ENCODE measurements at places on chromosomes 5 and 9.

DNA sequence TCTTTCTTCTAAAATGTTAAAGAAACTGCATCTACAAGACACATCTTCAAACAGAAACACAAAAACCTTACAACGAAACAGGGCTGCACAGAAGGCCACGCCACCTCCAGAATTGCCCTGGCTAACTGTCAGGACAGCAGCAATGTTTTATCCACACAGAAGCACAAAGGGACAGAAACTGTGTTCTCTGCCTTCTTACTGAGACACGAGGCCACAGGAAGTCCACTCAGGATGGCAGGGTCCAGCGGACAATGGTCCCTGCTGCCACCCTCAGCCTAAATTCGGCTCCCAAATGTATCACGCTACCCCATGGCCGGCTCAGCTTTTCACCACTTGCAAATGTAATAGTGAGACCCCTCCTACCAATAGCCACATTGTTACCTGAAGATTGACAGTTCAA lies 159.8 kb upstream of the PHYKPL start:
- DNase-seq, result no peak

GRCh38 chr9:95852059-95853032 lies 23.1 kb upstream of the ERCC6L2 start:
- DNase-seq, result no peak

GRCh38 chr9:123387686-123388085 lies 31.7 kb downstream of the CRB2 start:
- no peak for DNase-seq

DNA sequence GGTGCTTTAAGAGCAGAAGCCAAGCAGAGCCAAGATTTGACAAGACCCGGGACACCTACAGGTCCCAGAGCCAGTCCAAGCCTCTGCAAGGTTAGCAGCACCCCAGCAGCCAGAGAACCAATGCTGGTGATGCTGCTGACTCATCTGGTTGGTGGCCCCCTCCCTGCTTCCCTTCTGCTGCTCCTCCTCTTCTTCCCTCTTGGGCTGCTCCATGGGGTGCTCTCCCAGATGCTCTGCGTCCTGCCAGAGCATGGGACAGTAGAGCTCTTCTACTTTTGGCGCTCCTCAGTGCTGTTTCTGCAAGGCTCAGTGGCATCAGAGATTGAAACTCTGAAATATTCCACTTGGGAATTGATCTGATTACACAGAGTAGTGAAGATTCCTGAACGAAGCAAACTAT lies 76.1 kb upstream of the SAP30L start:
- DNase-seq, result no peak

GRCh38 chr9:100739666-100740065 lies 161.8 kb downstream of the CAVIN4 start:
- no peak for DNase-seq

- DNase-seq, result no peak
These were observed at the start of gene ENG for GRCh38 chr9:127854184-127854806. TSS of gene ENG (minus strand) at chr9:127854658. CDS start at chr9:127854355, 303 bp downstream.

GRCh38 chr5:14225173-14225834 lies 82.2 kb downstream of the TRIO start:
- no peak for DNase-seq

DNA sequence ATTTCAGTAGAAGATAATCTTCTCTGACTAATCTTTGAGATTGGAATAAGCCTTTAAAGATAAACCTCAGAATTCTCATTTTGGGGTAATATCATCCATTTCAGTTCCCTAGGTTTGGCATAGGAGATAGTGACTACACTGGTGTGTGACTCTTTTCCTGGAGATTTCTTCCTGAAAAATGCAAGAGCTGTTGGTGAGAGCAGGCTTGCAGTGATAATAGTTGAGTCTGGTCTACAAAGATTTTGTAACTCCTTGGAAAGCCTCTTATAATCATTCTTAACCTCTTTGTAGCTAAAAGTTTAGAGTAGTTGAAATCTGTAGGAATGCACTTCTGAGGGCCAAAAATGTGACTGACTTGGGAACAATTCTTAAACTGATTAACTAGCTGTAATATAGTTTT lies 23.4 kb downstream of the RANBP17 start:
- no peak for DNase-seq

GRCh38 chr9:81625969-81626368 lies 63.4 kb downstream of the TLE1 start:
- no peak for DNase-seq

GRCh38 chr9:81268048-81268447 lies 421.3 kb downstream of the TLE1 start:
- no peak for DNase-seq

DNA sequence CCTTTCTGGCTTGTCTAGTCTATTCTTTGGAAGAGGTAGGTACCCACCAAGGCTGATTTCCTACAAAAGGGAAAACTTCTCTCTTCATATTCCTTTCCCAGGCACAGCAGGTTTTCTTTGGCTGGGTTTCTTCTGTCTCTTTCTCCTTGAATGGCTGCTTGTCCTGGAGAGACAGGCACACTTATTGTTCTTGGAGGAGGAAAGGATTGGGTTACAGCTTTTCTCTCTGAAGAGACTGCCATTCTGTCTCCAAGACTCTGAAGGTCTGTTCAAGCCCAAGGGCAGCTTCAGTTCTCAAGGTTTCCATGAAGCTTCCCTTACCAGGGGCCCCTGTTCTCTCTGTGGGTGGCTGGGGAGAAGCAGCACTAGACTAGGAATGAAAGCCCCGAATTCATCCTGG lies 33.9 kb downstream of the ACTBL2 start:
- no peak for DNase-seq

- DNase-seq, result no peak
These were observed at the start of gene ENTPD8 for GRCh38 chr9:137441289-137441934. TSS of gene ENTPD8 (minus strand) at chr9:137441357. CDS start at chr9:137438285, 3,072 bp downstream.

DNA sequence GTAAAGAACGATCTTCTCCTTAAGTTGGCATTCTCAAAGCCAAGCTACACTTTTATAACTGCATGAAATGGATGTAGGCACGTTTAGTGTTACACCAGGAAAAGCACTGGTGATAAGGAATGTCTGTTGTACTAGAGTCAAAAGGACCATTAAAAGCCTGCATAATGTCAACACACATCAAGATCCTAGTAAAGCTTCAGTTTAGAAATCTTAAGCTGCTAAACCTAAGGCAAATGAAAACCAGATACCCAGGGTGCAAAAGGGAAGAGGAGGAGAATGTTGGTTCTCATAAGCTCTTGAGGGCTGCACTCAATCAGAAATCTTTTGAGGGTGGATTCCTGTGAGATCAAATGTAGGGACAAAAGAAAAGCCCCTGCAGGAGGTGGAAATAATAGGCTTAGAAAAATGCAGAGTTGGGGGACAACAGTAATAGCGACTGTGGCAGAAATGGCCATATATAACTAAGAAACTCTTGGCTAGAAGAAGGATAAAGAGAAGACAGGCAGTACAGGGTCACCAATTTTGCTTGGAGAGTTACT lies 148.2 kb downstream of the FBXL17 start:
- no peak for DNase-seq

- no peak for DNase-seq
These were observed 315.0 kb upstream of the TLE4 start for GRCh38 chr9:79256691-79257213.

GRCh38 chr9:118570066-118570465 lies 799.2 kb downstream of the BRINP1 start:
- DNase-seq, result no peak

DNA sequence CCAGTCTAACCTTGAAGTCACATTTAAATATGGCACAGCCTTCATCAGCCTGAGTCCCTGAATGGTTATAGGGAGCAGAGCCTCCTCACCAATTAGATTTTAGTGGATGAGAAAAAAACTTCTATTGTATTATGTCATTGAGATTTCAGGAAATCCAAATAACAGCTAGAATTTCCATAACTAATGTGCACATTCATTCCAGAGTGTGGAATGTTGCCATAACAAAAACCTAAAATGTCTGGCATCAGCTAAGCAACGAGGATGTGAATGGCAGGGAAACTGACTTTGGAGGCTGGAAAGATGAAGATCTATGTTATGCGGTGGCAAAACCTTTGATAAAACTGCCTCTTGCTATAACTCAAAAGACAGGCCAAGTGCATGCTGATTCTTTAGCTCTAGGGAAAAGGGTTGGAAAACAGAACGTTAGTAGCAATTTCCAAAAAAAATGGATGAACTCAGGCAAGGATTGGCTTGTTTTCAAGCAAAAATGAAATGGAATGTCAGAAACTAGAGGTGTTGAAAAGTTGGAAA lies 91.3 kb upstream of the NFIB start:
- no peak for DNase-seq

DNA sequence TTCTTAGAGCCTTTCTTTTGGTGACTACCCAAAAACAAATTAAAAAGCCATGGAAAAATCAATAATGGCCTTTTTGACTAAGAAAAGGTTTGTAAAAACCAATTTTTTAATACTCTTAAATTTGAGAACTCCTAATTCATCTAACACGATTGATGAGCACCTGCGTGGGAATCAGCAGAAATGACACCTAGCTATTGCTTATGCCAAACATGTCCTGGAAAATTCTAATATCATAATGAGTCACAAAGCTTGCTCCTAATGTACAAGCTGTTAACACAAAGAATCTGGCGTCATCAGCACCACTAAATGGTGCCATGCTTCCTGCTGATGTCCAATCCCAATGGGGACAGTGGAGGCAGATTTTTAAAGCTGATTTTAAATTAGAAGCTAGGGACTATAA lies 146.2 kb upstream of the LRRTM2 start:
- no peak for DNase-seq

- DNase-seq, result no peak
These were observed 41.9 kb upstream of the RNF38 start for GRCh38 chr9:36441966-36442365.

DNA sequence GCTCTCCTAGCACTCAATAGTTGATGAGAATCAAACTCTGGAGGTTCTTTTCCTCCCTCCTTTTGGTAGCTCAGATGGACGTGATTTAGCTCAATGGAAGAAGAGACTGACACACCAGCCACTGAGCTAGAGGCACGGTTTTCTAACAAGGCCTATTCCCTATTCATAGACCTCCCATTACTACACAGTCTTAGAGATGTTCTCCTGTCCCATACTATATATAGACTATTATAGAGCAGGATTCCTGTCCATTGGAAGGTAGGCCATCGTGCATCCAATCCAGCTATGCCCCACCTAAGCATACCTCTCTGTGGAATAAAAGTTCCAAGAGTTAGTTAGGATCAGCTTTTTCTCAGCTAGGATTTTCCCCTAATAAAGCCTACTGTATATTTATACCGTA lies 30.3 kb upstream of the CTNNAL1 start:
- DNase-seq, result no peak

DNA sequence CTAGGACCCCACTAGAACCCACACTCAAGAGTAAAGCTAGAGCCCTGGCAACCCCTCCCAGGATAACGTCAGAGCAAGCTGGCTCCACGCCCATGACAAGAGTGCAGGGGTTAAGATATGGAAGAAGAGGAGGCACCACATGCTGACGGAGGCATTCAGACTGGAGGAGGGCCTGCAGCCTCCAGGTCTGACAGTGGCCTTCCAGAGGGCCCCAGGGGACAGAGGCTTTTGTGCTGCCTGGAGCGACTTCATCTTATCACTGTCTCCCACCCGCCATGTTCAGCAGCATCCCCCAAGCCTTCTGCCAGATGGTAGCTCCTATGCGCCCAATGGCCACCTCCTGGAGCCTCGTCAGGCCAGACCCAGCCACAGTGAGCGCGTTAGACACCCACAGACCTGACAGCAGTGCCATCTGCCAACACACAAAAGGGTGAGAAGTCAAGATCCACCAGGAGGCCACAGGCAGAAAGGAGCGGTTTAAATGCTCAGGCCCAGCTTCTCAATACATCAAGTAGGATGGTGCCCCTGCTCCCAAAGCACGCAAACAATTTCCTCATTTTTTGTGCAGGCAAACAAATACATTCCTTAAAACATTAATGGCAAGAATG lies 65.8 kb downstream of the C5orf15 start:
- DNase-seq, result no peak

DNA sequence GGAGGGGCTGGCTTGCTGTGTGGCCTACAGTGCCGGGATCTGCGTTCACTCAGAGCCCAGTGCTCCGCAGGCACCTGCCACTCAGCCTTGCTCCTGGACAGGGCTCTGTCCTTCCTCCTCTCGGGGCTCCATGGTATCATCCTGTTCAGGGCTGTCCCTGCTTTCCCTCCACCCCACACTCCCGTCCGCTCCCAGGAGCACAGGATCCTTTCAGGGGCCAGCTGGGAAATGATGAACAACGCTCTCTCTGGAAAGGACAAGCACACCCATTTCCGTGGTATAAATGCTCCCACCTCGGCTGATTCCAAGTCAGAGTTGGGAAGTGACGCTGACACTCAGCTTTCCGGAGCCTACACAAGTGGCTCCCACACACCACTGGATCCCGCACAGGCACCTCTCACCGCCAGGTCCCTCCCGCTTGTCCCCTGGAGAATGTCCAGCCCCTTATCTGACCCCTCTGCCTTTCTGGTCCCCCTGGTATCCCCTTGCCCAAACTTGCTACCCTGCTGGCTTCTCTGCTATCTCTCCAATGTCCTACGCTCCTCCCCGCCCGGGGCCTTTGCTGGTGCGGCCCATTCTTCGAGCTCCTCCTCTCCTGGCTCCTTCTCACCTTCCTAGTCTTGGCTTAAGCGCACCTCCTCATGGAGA lies 21.3 kb downstream of the HMCN2 start:
- no peak for DNase-seq

GRCh38 chr9:133369422-133369821 lies 6.4 kb downstream of the SURF4 start:
- no peak for DNase-seq

DNA sequence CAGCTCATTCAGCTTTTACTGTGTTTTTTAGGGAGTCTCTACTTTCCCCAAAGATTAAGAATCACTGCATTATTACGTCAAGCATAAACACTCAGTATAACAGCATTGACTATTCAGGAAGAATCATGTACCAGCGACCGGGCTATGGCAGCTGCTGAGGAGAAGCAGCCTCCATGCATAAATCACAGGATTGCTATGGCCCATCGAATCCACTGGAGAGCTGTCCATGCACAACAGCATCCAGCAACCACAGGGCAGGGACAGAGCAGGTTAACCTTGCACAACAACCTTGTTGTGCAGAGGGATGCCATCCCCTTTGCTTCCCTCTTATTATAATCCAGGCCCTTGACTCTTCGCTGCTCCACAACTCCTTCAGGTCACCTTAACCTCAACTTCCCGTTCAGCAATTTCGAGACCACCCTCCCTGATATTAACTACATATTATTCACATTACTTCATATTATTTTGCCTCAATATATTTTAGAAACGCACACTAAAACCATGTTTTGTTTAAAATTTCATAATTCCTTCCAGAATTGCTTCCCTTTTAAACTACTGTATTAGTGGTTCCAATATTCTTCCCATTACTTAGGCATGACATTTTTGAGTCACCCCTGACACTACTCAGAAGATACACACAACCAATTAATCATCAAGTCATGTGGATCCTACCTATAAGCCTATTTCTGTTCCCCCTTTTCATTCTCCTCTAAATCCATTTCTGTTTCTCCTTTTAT lies 991 bp downstream of the IARS1 start:
- DNase-seq, result no peak

DNA sequence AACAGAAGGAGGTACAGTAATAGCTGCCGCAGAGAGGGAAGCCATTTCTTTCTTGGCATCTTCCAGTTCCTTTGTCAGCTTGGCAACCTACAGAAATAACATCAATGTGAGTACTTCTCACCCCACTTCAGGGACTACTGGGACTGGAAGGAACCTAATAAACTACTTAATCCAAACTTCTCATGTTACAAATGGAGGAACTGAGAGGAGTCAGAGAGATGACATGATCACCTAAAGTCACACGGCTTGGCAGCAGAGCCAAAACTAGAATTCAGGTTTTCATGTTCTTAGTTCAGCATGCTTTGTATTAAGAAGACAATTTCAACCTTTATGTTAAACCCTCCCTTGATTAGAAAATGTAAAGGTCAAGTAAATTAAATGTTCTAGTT lies 44.7 kb downstream of the DIAPH1 start:
- no peak for DNase-seq
